ENCODE measurements at places on chromosomes 1 and 21. TPM values are rescaled to one million over a fixed set of nuclear protein-coding genes. Genes with fewer than 3 reads are reported as not detected.

Gene OR2T11
- not detected for total RNA-seq

Gene F13B
- not detected for total RNA-seq

Gene DIO1
- not detected for total RNA-seq

Gene ATP1A4
- total RNA-seq = not detected

Gene HLCS
- total RNA-seq = 50.6 TPM

Gene TFF1
- total RNA-seq = not detected

Gene TRPM2
- total RNA-seq = under 0.01 TPM

Gene TFB2M
- 20.5 TPM for total RNA-seq

Gene KIF21B
- 0.22 TPM for total RNA-seq

Gene HCRTR1
- not detected for total RNA-seq

Gene SEC16B
- total RNA-seq = 6.0 TPM

Gene FCGR3A
- not detected for total RNA-seq

Gene OLIG1
- not detected for total RNA-seq

Gene MROH9
- 0.22 TPM for total RNA-seq

Gene IQGAP3
- total RNA-seq = 17.2 TPM

Gene MYOG
- total RNA-seq = not detected

Gene COL24A1
- total RNA-seq = 2.9 TPM

Gene LCK
- not detected for total RNA-seq

Gene CCDC27
- total RNA-seq = not detected

Gene PRAMEF25
- not detected for total RNA-seq

Gene CD1B
- total RNA-seq = not detected

Gene SLC5A3
- 147 TPM for total RNA-seq

Gene MEF2D
- 14.7 TPM for total RNA-seq

Gene C2CD4D
- total RNA-seq = not detected

Gene VPS13D
- 68.5 TPM for total RNA-seq

Gene NEGR1
- total RNA-seq = 83.2 TPM

Gene ELK4
- total RNA-seq = 37.9 TPM

Gene PLA2G2C
- not detected for total RNA-seq

Gene ADAMTS4
- 0.43 TPM for total RNA-seq

Gene WLS
- total RNA-seq = 28.6 TPM

Measured in articular chondrocyte of knee joint (primary cell).